Psoas muscle (tissue), 8 donors: ENCODE measurements at places on chromosomes 1 and 21. TPM values are rescaled to one million over a fixed set of nuclear protein-coding genes. Genes with fewer than 3 reads are reported as not detected.

- no peak for DNase-seq
Observed at GRCh38 chr1:31479811-31480210, 66.8 kb downstream of the SERINC2 start.

DNA sequence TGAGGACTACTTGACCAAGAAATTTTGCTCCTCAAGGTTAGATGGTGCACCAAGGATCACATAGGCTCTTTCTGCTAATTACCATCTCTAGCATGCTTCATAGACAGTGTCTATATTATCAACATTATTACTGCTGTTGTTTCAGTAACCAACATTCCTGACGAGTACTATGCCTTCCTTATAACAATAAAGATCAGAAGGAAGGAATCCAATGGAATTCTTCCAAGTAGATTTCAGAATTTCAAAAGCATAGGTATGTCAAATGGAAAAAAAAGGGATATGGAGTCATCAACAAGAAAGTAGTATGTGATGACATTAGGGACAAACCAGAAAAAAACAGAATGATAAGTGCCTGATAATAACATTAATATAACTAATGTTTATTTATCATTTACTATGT is 39.6 kb upstream of the LPGAT1 start:
- no peak for DNase-seq

- DNase-seq, result no peak
Observed at GRCh38 chr1:204630132-204630905, 55.2 kb downstream of the LRRN2 start.

- no peak for DNase-seq
Observed at GRCh38 chr1:76501136-76501535, 366.1 kb upstream of the ST6GALNAC5 start.

GRCh38 chr1:53062708-53063591 is 937 bp downstream of the PODN start:
- DNase-seq, result no peak

DNA sequence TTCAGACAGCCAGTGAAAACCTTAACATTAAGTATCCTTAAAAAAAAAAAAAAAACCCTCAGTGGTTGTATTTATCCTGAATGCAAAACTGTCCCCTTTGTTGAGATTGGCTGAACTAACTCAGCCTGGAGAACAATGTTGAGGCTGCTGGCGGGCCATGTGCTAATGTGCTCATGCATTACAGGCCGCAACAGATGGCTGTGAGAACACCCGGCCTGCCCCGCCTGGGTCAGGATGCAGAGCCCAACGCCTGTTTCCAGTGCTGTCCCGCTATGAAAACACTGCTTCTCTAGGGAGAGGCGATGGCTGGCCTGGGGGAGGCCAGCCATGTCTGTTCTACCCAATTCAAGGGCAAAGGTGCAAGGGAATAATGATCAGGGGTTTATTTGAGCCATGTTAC is 13.8 kb downstream of the OLIG2 start:
- no peak for DNase-seq

Gene NTMT2
- not detected for total RNA-seq

DNA sequence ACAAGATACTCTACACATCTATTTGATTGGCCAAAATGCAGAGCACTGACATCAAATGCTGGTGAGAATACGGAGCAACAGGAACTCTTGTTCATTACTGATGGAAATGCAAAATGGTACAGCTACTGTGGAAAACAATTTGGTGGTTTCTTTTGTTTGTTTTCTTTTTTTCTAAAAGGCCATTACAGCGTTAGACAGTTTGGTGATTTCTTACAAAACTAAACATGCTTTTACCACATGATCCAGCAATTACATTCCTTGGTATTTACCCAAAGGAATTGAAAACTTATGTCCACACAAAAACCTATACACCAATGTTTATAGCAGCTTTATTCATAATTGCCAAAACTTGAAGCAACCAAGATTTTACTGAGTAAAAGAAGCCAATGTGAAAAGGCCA is 66.4 kb upstream of the FBXO28 start:
- no peak for DNase-seq
